ENCODE measurements at places on chromosomes 2 and 18.

GRCh38 chr2:46849046-46849715 lies 66.4 kb downstream of the MCFD2 start:
- DNase-seq = no peak

DNA sequence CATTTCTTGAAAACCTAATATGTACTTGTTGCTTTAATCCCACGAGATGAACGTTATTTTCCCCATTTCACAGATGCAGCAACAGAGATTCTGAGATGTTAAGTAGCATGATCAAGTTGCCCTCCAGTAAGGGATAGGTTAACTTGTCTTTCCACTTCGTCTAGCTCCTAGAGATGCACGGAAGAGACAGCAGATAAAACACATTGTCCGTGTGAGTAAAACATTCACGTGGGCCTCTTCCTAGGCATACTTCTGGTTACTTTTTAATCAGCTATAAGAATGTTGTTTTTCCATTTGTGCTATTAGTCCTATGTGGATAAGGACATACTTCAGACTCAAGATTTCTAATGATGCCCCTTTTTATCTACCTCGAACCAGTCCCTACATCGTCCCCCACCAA lies 1.2 kb upstream of the ARHGAP28 start:
- DNase-seq = no peak

DNA sequence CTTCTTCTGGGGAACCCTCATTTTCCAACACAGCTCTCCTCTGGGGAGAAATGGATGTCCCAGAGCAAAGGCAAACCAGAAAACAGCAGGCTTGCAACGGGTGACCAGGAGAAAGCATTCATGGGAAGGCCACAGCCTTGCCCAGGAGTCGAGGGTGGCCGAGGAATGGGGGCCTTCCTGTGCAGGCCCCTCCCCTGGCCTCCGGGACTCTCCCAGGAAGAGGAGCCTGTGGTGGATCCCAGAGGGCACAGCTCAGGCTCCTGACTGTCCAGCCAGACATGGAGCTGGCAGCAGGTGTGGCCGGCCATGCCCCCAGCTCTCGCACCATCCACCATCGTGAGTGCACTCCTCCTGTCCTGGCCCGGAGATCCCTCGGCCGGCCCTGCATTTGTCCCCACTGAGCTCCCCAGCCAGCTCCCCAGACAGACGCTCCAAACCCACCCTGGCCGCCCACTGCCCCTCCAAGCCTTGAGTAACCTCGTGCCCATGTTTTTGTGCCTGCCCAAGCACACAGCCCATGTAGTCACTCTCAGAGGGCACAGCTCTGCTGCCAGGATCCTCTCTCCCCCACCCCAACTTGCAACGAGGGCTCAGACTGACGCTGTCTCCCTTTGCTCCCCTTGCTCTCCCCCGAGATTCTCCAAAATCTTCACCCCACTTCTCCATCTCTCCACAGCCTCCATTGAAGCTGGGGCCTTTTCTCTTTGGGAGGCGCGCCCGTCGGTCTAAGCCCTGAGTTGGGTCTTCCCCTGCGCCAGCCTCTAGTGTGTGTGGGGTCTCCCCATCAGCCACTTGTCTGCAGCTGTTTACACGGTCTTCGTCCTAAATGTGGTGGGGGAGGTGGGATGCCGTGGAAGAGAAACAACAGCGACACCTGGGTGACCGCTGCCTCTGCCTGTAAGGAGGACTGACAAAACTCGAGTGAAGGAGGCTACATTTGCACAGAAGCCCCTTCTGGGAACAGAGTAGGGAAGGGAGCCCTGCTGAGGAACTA lies 9.8 kb downstream of the PRLH start:
- no peak for DNase-seq

- no peak for DNase-seq
Observed at GRCh38 chr2:26552641-26553374, 74.9 kb upstream of the OTOF start.

- DNase-seq = no peak
Observed at GRCh38 chr2:102704531-102704930, 57.3 kb upstream of the TMEM182 start.

DNA sequence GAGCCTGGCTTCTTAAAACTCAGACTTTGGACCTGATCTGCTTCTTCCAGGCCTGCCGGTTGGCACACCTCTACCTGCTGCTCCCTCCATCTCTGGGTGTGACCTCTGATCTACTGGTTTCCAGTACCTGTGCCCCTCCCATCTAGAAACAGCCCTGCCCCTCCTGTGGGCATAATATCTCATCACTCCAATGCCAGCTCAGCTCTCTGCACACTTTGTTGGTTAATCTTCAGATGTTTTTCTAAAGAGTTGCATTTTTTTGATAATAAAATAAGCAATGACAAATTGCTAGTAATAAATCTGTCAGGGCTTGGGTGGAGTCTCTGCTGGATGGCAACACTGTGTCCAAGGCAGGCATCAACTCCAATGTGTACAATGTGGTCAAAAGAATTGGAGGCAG lies 89.6 kb upstream of the PPP1CB start:
- DNase-seq = no peak

GRCh38 chr2:226835420-226835795 lies 446 bp upstream of the RHBDD1 start:
- no peak for DNase-seq

GRCh38 chr2:189566046-189566445 lies 14.5 kb downstream of the SLC40A1 start:
- DNase-seq = no peak

- no peak for DNase-seq
Observed at GRCh38 chr2:239224955-239225354, 175.9 kb downstream of the HDAC4 start.
